ENCODE measurements at places on chromosomes 7 and 10.
A peak's percentile ranks its signal among the peaks of the same experiment; 100 is the strongest.

DNA sequence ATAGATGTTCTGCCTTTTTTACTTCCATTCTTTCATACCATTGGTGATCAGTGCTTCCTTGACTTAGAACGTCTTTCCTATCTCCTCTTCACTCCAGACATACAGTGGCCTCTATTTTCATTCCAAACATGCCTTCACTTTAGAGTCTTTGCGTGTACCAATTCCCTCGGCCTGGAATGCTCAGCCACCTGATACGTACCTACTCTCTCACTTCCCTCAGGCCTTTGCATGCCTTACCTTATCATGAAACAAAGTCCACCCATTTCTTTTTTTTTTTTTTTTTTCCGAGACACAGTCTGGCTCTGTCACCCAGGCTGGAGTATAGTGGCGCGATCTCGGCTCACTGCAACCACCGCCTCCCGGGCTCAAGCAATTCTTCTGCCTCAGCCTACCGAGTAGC is 2.2 kb upstream of the CCNJ start:
- DNase-seq: no peak

DNA sequence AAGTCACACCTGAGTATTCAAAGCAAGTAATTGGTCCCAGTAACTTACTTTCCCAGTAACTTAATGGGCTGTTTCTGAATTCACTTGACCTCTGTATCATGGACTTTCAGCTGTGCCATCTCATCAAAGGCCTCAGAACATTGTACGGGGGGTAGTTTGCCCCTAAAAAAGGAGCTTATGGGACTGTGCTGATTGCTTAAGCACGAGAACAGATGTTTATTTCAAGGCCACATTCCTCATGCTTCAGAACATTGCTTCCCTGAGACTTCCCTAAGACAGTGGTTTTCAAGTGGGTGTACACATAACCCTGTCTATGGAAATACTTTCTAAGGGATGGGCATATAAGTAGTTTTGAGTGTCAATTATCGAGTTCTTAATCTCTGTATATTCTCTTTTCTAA is 26.8 kb downstream of the CALCR start:
- no peak for DNase-seq

- no peak for DNase-seq
Measured at GRCh38 chr10:69362471-69362954, 54.2 kb downstream of the TACR2 start.

GRCh38 chr10:119136084-119136483 is 29.4 kb downstream of the SFXN4 start:
- DNase-seq: no peak

DNA sequence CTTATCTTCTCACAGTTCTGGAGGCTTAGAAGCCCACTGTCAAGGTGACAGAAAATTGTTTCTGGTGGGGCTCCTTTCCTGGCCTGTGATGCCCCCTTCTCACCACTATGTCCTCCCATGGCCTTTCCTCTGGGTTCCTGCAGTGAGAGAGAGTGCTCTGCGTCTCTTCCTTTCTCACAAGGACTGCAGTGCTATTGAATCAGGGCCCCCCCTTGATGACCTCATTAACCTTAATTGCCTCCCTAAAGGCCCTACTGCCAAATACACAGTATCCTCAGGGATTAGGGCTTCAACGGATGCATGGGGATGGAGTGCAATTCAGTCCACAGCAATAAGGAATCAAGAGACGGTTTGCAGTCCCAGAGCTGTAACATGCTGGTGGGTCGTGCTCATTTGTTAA is 82.0 kb upstream of the GRB10 start:
- DNase-seq: no peak

GRCh38 chr7:93315896-93316295 is 83.7 kb downstream of the VPS50 start:
- no peak for DNase-seq

DNA sequence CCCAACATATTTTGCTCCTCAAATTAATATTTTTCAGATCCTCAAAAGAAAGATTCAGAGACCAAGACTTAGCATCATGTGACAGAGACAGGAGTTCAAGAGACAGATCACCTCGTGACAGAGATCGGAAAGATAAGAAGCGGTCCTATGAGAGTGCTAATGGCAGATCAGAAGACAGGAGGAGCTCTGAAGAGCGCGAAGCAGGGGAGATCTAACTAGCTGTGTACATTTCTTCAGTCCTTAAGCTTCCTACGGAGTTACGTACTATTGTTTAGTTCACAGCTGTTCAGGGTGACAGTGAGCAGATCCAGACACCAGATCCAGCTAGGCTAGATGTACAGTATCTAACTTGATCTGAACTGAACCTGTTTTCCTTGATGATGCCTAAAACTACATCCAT is 61.3 kb downstream of the KLRG2 start:
- DNase-seq: no peak

DNA sequence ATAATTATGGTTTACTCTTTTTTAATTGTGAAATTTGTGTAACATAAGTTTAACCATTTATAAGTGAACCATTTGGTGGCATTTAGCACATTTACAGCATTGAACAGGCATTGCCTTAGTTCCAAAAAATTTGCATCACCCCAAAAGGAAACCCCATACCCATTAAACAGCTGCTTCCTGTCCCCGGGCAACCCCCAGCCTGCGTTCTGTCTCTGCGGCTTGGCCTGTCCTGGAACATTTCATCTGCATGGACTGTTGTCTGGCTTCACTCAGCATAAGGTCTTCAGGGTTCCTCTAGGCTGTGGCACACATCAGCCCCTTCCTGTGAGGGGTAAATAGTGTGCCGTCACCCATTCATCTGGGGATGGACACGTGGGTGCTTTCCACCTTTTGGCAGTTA is 6.9 kb downstream of the RET start:
- no peak for DNase-seq

- no peak for DNase-seq
Measured at GRCh38 chr7:7696458-7697119, 21.8 kb downstream of the RPA3 start.

GRCh38 chr7:11748884-11749283 is 83.1 kb downstream of the THSD7A start:
- no peak for DNase-seq

DNA sequence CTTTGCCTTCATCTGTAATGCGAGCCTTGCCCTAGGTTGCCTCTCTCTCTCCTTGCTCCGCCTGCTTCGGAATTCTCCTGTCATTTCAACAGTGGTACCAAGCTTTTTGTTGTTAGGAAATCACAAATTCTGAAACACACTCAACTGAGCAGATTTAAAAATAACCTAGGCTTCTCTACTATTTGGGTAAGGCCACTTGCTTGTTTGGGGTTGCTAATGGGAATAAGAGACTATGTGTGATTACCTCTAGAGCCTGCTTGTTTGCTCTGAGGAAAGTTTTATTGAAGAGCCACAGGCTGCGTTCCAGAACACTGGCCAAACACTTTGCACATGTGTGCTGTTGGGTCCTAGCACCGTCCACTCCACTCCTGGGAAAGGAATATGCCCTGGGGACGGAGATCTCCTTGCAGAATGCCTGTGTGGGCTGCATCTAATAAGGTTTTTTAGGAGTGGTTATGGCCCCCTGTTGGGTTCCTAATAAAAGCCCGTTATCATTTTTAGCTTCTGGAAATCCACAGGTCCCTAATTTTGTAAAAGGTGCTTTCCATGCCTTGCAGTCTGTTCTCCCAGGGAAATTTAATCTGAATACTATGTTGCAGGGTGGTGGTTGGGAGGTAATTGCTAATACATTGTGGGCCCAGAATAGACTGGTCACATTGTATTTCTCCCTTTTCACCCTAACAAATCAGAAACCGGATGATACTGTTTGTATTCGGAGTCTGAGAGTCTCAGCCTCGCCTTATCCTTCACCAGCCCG is 68.7 kb upstream of the KLF6 start:
- DNase-seq: no peak

- DNase-seq: no peak
Measured at GRCh38 chr7:44194069-44194468, 4.8 kb upstream of the GCK start.

- DNase-seq: peak; percentile 44
Measured at GRCh38 chr10:117663750-117664149, 121.2 kb downstream of the EMX2 start.

GRCh38 chr10:71487726-71488125 is 91.0 kb downstream of the CDH23 start:
- DNase-seq: no peak

GRCh38 chr7:117188376-117188775 is 134.5 kb downstream of the WNT2 start:
- no peak for DNase-seq

GRCh38 chr10:70872291-70872690 is 16.1 kb downstream of the PCBD1 start:
- no peak for DNase-seq

- DNase-seq: no peak
Measured at GRCh38 chr10:60182691-60183090, 207.0 kb downstream of the ANK3 start.

DNA sequence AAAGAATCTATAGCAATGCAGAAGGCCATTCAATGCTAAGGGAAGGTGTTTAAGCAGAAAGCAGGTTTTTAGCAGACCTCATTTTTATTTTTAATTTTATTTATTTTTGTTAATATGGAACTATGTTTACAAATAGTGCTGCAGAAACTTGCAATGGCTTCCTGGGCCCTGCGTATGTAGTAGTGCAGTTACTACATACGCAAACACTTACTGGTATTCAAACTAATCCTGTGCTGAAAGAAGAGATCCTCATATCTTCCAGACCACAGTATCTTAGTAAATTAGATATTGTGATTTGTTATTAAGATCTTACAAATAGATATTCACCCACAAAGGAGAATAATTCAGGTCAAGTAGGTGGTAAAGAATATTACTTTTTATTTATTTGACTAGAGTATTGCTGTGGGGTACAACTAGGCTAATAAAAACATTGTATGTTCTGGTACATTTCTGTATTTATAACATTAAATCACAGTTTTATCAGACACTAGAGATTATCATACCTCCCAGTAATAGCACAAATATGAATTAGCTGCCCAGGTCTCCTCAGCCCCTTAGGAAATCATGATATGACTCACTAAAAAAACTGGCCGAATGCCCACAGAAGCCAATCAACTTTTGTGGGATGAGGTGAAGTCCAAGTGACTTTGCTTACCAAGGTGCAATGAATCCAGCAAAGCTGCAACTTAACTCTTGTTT is 57.6 kb downstream of the RNLS start:
- DNase-seq: no peak

DNA sequence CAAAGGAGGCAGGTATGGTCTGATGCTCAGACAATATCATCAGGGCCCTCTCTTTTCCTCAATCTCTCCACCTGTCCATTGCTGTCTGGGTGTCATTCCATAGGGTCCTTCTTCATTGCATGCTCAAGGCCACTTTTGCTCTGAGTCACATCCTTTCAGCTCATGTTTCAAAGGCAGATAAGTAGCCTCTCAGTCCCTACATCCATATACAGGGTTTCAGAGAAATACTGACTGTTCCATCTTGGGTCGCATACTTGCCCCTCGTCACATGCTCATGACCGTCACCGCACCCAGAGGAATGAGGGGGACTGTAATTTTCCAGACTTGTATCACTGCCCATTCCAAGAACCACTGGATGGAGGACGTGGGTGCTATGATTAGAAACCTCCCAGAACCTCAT is 93.4 kb downstream of the FAM107B start:
- no peak for DNase-seq

GRCh38 chr7:1679966-1680730 is 10.1 kb downstream of the ELFN1 start:
- no peak for DNase-seq

DNA sequence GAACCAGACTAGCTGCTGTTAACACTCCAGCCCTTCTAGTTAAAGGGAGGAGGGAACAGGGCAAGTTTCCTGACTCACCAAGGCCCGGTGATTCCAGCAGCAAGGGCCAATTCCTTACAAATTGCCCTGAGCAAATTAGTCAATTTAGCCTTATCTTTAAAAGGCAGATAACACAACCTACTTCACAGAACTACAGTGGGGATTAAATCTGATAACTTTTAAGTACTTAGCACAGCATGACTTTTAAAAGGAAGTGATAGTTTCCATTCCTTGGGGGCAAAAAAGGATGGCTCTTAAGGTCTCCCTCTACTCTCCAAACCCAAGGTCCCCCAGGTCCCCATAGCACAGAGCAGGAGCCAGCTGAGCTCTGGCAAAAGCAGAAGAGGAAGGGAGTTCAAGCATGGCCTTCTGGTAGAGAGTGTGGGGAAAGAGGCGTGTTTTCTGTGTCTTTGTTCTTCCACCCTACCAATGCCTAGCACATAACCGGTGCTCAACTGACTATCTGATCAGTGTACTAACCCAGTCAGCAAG is 4.0 kb downstream of the CDCA7L start:
- DNase-seq: no peak

- no peak for DNase-seq
Measured at GRCh38 chr10:49592726-49593563, 17.2 kb upstream of the SLC18A3 start.

DNA sequence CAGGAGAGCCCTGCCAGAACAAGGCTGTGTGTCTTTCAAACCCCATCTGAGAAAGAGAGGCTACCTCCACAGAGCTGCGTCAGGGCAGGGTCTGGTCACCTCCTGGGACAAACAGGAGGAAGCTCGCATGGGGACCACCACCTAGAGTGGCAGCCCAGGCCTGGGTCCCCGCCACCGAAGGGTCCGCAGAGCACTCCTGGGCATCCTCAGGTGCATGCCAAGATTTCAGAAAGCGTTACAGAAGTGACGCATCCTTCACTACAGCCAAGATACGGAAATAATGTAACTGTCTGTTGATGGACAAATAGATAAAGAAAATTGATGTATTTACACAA is 42.6 kb downstream of the GSDME start:
- DNase-seq: no peak

- DNase-seq: no peak
Measured at GRCh38 chr7:74561898-74562613, 95.5 kb upstream of the GTF2I start.

DNA sequence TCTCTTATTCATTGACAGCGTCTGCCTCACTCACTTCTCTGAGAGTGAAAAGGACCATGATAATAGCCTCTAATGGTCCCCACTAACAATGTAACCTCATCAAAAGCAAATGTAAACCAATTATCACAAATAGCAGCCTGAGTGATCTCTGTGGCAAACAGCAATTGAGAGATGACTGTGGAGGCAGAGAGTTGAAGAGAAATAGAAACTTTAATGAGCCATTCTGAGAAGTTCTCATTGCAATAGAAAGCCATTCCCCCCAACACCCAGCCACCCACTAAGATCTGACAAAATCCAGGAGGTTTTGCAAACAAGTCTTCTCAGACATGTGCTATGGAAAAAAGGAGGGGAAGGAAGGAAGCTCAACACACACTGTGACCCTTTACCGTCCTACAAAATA is 44.2 kb upstream of the RNF148 start:
- no peak for DNase-seq

DNA sequence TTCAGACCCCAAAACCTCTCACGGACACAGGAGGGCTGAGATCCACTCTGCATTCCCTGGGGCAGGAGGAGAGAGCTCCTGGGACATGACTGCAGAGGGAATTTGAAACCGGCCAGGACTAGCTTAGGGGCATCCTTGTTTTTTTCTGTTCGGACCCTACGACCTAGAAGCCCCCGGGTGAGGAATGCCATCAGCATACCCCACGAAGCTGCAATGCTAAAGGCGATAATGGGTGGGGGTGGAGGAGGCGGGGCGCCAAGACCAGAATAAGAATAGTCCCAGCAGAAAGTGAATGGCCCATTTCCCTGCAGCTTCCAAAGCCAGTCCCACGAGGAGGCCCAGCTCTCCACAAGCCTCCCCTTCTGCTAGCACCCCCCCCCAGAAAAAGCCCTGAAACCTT is 4.0 kb downstream of the PDGFA start:
- DNase-seq: no peak

GRCh38 chr10:52332815-52333214 is 18.7 kb downstream of the DKK1 start:
- no peak for DNase-seq
